ENCODE measurements at places on chromosomes 1 and 21. TPM values are rescaled to one million over a fixed set of nuclear protein-coding genes. Genes with fewer than 3 reads are reported as not detected.

The RHBDL2 gene
- 0.23 TPM for total RNA-seq

GRCh38 chr1:18495635-18496034, 14.9 kb downstream of the KLHDC7A start:
- H3K4me1 ChIP-seq, result no peaks in the 10 kb centered on the region
- no peak overlapping the region for H3K4me3 ChIP-seq
- no peak for DNase-seq
- H3K27me3 ChIP-seq, result no peaks in the 10 kb centered on the region
- no peak overlapping the region for H3K27ac ChIP-seq
- H3K36me3 ChIP-seq, result no peaks in the 10 kb centered on the region

DNA sequence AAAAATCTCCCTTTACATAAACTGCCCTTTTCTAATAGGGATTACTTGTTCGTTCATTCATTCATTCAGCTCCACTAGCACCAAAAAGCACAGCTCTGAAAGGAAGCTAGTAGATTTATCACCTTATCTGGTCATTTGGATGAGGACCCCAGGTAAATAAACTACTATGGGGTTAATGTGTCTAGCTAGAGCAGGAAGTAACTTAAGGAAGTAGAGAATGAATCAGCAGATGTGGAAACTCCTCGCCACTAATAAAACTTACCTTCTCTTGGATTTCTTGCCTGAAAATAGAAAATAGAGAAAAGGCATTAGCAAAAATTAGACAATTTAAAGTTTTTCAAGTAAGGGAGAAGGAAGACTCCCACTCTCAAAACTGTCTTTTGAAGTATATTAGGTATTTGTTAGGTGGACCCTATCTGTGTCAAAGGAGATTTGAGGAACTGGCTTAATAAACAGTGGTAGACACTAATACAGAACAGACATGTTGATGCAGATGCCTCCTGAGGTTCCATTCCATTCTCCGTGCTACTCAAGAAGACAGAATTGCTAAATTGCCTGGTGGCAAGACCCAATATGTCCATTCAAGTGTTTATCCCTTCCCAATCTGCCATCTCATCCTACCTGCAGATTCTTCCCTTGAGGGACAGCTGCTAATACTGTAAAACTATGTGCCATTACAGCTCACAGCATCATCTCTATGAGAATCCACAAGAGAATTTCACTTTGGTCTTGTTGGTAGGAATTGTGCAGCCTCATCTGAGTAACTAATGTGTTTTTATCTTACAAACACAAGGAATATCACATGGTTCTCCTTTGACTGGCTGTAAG, 14.9 kb downstream of the SELL start:
- no peaks in the 10 kb centered on the region for H3K36me3 ChIP-seq
- H3K4me1 ChIP-seq, result no peaks in the 10 kb centered on the region
- DNase-seq, result no peak
- no peak overlapping the region for H3K4me3 ChIP-seq
- H3K27me3 ChIP-seq, result no peaks in the 10 kb centered on the region

The HJV gene
- not detected for total RNA-seq

The SPRR1B gene
- total RNA-seq, result not detected

DNA sequence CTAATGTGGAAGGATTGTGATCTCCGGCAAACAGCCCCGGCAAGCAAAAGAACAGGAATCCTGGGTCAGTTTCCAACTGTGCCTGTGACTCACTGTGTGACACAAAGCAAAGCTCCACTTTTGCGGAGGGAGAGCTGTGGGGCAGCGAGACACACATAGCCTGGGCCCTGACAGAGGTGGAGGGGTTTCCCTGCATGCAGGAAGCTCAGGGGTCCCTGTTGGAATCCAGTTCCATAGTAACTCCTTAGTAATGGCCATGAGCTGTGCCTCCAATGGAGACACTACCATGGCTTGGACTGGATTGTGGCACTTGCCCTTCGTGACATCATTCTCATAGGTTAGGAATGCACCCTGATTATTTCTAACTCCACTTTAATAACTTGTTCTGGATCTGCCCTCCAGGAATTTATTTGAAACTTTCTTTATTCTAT, 47.0 kb upstream of the ATF3 start:
- no peak overlapping the region for H3K4me3 ChIP-seq
- H3K4me1 ChIP-seq, result peaks cover 3% of the 10 kb centered on the region

GRCh38 chr1:236421022-236421421, 26.9 kb downstream of the EDARADD start:
- H3K4me1 ChIP-seq, result no peaks in the 10 kb centered on the region
- DNase-seq, result no peak
- H3K36me3 ChIP-seq, result no peaks in the 10 kb centered on the region
- H3K27me3 ChIP-seq, result no peaks in the 10 kb centered on the region

GRCh38 chr1:189783456-189783855, 694.2 kb downstream of the BRINP3 start:
- no peaks in the 10 kb centered on the region for H3K4me1 ChIP-seq
- no peak overlapping the region for H3K4me3 ChIP-seq
- DNase-seq, result no peak
- no peaks in the 10 kb centered on the region for H3K27me3 ChIP-seq
- no peak overlapping the region for H3K27ac ChIP-seq
- H3K36me3 ChIP-seq, result no peaks in the 10 kb centered on the region

The SLAMF7 gene
- total RNA-seq, result 3.7 TPM

GRCh38 chr21:36535618-36536241, 55.8 kb upstream of the CLDN14 start:
- H3K27ac ChIP-seq, result no peak overlapping the region
- no peaks in the 10 kb centered on the region for H3K36me3 ChIP-seq
- no peaks in the 10 kb centered on the region for H3K27me3 ChIP-seq
- DNase-seq, result no peak

DNA sequence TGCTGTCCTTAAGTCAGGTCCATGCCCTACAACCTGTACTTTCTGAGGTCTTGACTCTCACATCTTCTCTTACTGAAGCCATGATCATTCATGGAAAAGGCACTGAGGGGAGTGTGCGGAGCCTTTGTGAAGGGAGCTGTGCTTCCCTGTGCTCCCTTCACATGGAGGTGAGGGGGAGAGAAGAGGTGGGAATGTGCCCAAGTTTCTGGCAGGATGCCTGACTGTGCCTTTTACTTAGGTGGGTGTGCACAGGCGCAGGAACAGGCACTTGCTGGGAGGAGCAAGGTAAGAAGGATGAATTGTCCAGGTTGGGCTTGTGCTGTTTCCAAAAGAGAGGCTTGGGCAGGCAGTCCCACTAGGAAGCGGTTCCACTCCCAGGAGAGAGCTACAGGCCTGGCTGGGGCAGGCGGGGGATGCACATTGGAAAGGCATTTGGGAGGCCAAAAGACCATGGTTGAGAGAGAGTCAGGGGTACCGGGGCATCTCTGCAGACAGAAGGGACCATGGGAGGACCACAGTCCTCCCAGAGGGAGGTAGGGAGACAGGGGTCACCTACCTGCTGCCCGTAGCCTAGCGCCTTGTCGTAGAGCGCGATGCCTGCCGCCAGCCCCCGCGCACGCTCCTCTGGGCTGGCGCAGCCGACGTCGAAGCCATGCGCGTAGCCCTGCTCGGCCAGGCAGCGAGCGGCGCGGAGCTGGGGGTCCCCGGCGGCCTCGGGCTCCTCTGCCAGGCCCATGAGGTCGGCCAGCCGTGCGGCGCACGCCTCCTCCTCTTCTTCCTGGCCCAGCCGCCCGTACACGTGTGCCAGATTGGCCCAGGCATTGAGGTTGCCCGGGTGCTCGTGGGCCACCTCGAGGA, 853 bp downstream of the TTC22 start:
- no peak overlapping the region for H3K27ac ChIP-seq
- H3K36me3 ChIP-seq, result no peaks in the 10 kb centered on the region
- H3K4me1 ChIP-seq, result no peaks in the 10 kb centered on the region
- no peaks in the 10 kb centered on the region for H3K27me3 ChIP-seq

The SEC16B gene
- 5.1 TPM for total RNA-seq

GRCh38 chr21:28871388-28872010, 121.2 kb downstream of the LTN1 start:
- no peaks in the 10 kb centered on the region for H3K27me3 ChIP-seq
- H3K4me1 ChIP-seq, result no peaks in the 10 kb centered on the region
- DNase-seq, result no peak
- H3K36me3 ChIP-seq, result no peaks in the 10 kb centered on the region
- no peak overlapping the region for H3K27ac ChIP-seq

DNA sequence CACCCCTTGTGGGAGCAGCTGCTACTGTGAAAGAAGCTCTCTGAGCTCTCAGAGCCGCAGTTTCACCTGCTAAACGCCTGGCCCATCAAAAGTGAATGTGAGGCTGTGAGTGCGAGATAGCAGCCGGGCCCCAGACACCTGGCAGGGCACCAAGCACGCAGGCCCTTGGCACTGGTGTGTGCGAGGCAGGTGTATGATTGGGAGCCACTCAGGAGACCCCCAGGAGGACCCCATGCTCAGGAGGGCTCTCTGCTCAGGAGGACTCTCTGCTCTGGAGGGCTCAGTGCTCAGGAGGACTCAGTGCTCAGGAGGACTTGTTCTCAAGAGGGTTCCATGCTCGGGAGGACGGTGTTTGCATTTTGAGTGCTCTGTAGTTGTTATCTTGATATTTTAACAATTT, 14.3 kb upstream of the ADARB1 start:
- H3K27me3 ChIP-seq, result no peaks in the 10 kb centered on the region
- H3K4me1 ChIP-seq, result no peaks in the 10 kb centered on the region
- DNase-seq, result no peak
- no peak overlapping the region for H3K27ac ChIP-seq
- H3K4me3 ChIP-seq, result no peak overlapping the region
